ENCODE measurements at places on chromosomes 4 and X. TPM values are rescaled to one million over a fixed set of nuclear protein-coding genes. Genes with fewer than 3 reads are reported as not detected.

- no peak for DNase-seq
These were observed 346.4 kb downstream of the PTTG2 start for GRCh38 chr4:38306482-38307071.

Gene KIAA1210
- polyA plus RNA-seq = not detected

GRCh38 chrX:4263030-4263803 is 549.8 kb upstream of the PRKX start:
- peak; percentile 3 for DNase-seq

- DNase-seq = no peak
These were observed 58.2 kb upstream of the CASK start for GRCh38 chrX:41981481-41982013.

DNA sequence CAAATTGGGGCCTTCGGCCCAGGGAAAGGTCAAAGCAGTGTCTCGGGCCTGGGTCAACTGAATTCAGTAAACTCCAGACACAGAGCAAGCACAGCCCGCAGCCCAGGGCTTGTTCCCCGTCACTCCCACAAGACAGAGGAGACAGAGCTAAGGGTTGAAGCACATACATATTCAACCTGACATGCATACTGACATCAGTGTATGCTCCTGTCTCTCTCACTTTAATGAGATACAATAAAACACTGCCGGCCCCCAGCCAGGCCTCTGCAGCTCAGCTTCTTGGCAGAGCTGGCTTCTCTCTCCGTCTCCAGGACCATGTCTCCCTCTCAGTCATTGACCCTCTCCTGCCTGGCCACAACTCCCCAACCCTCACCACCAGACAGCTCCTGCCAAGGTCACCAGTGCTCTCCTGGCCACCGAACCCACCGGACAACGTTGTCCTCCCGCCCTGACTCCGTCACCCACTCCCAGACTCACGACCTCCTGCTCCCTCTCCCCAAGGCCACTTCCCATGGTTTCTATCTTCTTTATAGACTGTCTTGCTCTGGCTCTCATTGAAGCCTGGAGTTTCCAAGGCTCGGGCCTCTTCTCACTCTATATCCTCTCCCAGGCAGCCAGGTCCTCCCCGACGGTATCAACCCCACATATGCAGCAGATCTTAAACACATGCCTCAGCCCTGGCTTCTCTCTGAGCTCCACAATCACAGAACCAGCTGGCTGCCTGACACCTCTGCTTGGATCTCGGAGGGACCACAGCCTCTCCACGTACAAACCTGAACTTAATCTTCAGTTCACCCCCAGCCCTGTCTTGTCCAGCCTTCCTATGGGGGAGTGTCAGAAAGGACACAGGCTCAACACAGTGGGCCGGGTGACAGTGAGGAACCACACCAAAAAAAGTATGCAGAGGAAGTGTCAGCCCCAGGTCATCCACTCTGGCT is 67.7 kb upstream of the C4orf50 start:
- no peak for DNase-seq

Gene EOLA2
- 34.1 TPM for polyA plus RNA-seq

- no peak for DNase-seq
These were observed 351.7 kb upstream of the NOCT start for GRCh38 chr4:138663883-138664282.

Gene FGFR3
- polyA plus RNA-seq = 11.3 TPM

- DNase-seq = no peak
These were observed 2.2 kb downstream of the CLCN3 start for GRCh38 chr4:169622566-169622965.

Data from foreskin keratinocyte (primary cell).